ENCODE measurements at places on chromosomes 12 and 14. TPM values are rescaled to one million over a fixed set of nuclear protein-coding genes. Genes with fewer than 3 reads are reported as not detected.
A peak's percentile ranks its signal among the peaks of the same experiment; 100 is the strongest.

DNA sequence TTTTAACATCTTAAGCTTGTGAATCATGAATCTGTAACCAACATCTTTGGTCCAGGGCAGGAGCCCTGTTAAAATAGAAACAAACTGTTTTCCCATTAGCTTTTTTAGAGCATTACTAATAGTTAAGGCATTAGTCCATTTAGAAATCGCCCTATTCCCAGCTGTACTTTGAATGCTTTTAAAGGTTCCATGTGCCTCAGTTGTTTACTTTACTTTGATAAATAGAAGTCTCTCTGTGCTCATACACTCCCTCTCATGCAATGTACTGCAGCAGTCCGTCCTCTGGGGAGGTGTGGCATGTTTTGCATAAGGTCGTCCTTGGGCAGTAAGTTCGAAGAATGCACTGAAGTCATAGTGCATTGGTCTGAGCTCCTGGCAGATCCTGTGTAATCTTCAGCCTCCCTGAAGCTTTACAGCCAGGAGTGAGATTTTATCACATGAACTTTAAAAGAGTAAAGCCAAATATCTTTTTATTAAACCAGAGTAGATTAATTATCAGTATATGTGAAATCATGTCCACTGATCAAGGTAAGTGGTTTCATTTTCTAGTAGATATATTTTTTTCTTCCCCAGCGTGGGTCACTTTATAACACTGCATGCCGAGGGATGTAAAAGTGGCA, 134.7 kb downstream of the FGD4 start:
- H3K4me1 ChIP-seq: peaks cover 4% of the 10 kb centered on the region
- peak overlapping the region; percentile 6 for H3K27ac ChIP-seq
- H3K27me3 ChIP-seq: no peaks in the 10 kb centered on the region
- no peaks in the 10 kb centered on the region for H3K36me3 ChIP-seq
- DNase-seq: peak; percentile 98

DNA sequence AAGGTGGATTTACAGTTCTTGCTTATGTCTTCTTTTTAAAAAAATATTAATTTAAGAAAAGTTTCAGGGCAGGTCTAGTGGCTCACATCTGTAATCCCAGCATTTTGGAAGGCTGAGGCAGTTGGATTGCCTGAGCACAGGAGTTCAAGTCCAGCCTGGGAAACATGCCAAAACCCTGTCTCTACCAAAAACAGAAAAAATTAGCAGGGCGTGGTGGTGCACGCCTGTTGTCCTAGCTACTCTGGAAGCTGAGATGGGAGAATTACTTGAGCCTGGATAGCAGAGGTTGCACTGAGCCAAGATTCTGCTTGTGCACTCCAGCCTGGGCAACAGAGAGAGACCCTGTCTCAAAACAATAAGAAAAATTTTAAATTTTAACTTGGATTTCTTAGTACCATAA, 5.4 kb upstream of the TAS2R46 start:
- no peaks in the 10 kb centered on the region for H3K27me3 ChIP-seq
- no peaks in the 10 kb centered on the region for H3K4me1 ChIP-seq
- DNase-seq: peak; percentile 10
- H3K36me3 ChIP-seq: no peaks in the 10 kb centered on the region
- no peak overlapping the region for H3K4me3 ChIP-seq

The ANG gene
- 3.6 TPM for total RNA-seq

The KRT71 gene
- not detected for total RNA-seq

DNA sequence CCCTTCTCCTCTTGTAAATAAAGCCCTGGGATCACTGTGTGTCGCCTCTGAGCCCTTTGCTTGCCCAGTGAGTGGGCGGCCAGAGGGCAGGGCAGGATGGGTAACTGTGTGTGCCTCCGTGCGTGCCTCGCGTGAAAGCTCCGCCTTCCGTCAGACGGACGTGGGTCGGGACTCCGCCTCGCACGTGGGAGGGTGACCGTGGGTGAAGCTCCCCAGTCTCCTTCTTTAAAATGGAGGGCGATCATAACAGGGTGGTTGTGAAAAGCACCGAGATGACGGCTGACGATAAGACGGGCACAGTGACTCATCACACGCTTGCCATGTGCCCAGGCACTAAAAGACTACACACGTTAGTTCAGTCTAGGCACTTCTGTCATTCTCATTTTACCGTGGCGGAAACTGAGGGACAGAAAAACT, 9.2 kb downstream of the PHB2 start:
- no peak overlapping the region for H3K4me3 ChIP-seq
- H3K27me3 ChIP-seq: no peaks in the 10 kb centered on the region
- DNase-seq: no peak
- H3K4me1 ChIP-seq: peaks cover 5% of the 10 kb centered on the region
- no peak overlapping the region for H3K27ac ChIP-seq

- no peak overlapping the region for H3K4me3 ChIP-seq
- no peak overlapping the region for H3K27ac ChIP-seq
Measured at GRCh38 chr14:30159374-30159773, 231.7 kb upstream of the PRKD1 start.

DNA sequence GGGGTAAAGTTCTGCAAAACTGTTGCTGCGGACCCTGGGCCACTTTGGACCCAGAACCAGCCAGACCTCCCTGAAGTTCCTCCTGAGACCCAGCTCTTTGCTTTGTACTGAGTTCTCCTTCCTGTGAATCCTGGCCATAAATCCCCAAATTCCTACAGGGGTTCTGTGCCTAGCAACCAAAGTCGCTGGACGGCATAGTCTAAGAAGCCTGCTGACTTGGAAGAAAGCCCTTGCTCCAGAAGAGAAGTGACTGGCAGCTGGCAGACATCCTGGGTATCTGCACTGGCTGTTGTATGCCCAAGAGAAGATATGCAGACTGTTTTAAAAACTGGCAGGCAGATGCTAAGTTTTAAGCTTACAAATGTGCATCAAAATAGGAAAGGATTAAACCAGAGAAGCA, 99.9 kb upstream of the SLC24A4 start:
- no peaks in the 10 kb centered on the region for H3K36me3 ChIP-seq
- no peaks in the 10 kb centered on the region for H3K4me1 ChIP-seq
- no peak for DNase-seq
- H3K27ac ChIP-seq: no peak overlapping the region
- 0 out of 2 replicates have a peak, but pooled peaks cover 1% of the 10 kb centered on the region for H3K27me3 ChIP-seq
- H3K4me3 ChIP-seq: no peak overlapping the region

DNA sequence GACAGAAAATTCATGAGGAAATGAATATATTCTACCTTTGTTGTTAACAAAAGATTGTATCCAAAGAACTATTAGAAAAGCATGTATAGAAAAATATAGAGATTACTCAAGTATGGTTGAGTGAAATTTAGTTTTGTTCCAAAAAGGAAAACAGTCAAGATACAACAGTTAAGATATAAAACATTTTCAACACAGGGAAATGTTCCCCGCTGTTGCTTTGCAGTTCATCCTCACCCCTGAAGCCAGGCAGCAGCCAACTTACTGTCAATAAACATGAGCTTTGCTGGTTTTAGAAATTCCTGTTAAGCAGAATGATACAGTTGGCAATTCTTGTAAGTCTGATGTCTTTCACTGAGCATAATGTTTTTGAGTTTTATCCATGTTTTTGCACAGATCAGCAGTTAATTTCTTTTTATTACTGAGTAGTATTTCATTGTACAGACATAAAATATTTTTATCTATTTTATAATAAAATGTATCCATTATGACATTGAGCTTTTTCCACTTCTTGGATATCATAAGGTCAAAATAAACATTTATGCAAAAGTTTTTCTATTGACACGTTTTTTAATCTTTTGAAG, 1.2 kb upstream of the CLEC2B start:
- no peaks in the 10 kb centered on the region for H3K36me3 ChIP-seq
- no peak for DNase-seq
- peaks cover 2% of the 10 kb centered on the region for H3K4me1 ChIP-seq
- no peaks in the 10 kb centered on the region for H3K27me3 ChIP-seq
- H3K4me3 ChIP-seq: no peak overlapping the region

The SERPINA12 gene
- not detected for total RNA-seq

The SDR9C7 gene
- not detected for total RNA-seq

DNA sequence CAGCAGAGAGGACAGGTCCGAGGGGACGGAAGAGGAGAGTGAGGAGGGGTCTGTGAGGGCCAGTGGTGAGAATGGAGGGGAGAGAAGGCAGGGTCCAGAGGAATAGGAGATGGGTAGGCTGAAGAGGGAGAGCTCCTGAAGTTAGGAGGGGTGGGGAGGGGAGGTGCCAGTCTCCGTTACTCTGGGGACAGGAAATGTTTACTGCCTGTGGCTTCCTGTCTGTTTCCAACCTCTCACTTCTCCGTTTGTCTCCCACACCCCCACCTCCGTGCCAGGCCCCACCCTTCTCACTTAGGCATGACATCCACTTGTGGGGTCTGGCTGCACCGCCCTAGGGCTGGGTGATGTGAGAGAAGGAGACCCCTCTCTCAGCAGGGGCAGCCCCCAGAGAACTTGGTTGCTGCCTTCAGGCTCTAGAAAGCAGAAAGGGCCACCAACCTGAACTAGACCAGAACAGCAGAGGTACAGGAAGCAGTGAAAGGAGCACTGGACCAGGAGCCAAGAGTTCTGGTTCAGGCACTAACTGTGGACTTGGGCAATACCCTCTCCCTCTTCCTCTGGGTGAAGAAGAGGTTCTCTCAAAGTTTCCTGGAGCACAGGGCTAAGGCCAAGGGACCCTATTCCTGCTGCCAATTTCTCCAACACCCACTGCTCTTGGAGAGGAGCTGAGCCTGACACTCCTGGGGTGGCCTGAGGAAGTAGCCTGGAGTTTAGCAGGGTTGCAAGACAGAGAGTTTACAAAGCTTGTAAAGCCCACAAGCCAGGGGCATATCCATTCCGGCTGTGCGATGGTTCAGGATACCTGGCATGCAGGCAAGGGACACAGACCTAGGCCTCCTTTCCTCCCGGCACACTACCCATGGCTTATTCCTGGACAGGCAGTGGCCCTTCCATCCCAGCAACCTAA, 5.5 kb downstream of the ITGA5 start:
- peaks cover 31% of the 10 kb centered on the region for H3K36me3 ChIP-seq
- peaks cover 34% of the 10 kb centered on the region for H3K4me1 ChIP-seq
- no peak for DNase-seq
- no peak overlapping the region for H3K4me3 ChIP-seq

GRCh38 chr14:67571275-67571990, 28.6 kb downstream of the PIGH start:
- peaks cover 9% of the 10 kb centered on the region for H3K27me3 ChIP-seq
- peak; percentile 44 for DNase-seq
- H3K36me3 ChIP-seq: no peaks in the 10 kb centered on the region
- no peak overlapping the region for H3K27ac ChIP-seq

DNA sequence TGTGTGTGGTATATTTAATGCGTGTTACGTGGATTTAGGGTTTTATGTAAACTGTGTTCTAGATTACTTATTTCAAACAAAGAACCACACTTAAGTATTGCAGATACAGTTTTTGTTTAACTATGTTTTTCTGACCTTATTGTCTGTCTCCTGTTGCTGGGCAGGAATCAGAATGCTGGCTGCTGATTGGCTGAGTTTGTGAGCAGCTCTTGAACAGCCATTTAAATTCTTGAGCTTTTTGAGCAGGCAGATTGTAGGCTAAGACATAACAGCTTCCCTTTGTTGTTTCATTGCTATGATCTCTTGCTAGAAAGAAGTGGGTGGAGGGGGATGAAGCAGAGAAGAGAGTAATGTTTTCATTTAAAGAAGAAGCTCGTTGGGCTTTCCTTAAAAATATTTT, 52.2 kb downstream of the ATF7IP start:
- no peak overlapping the region for H3K4me3 ChIP-seq
- no peaks in the 10 kb centered on the region for H3K27me3 ChIP-seq
- peaks cover 2% of the 10 kb centered on the region for H3K36me3 ChIP-seq
- H3K27ac ChIP-seq: no peak overlapping the region
- H3K4me1 ChIP-seq: peaks cover 2% of the 10 kb centered on the region
